ENCODE measurements at places on chromosomes 12 and 14.

- DNase-seq, result no peak
Observed at GRCh38 chr12:133156125-133156690, 25.1 kb upstream of the ZNF268 start.

DNA sequence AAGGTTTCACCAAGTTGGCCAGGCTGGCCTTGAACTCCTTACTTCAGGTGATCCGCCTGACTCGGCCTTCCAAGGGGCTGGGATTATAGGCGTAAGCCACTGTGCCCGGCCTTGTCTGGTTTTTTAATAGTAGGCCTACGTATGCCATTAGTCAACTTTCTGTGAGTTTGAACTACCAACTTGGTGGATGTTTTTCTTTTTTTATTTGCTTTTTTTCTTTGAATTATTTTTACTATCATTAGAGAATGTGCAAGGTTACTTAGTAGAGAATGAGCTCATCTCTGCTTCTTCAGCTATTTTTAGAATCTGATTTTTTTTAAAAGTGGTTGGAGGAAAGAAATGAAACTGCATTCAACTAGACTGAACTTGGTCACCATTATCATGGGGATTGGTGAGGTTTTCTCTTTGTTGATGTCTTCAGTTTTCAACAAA lies 51.4 kb downstream of the HMGA2 start:
- DNase-seq, result no peak

- DNase-seq, result no peak
Observed at GRCh38 chr12:105944628-105945027, 194.1 kb downstream of the NUAK1 start.

DNA sequence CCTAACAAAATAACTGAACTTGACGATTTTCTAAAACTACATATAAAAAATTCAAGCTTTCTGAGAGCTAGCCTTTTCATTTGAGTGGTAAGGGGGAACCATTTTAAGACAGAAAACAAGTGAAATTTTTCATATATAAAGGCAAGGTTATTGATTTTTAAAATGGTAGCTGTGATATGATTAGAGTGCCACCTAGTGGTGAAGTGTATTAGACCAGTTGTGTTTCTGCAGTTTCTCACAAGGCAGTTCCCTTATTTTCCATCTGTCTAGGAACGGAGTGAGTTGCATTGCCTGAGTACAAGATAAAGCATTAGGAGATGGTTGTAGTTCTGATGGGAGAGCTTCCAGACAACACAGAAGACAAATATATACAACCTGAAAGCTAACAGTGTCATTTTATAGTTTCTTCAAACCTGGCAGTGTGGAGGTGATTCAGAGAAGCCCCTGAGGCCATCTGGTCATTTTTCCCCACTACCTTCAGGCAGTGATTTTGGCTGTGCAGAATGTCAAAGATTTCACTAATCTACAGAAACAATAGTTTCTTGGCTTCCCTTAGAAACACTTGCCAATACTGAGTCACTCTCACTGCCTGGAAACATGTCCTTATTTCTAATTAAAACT lies 180.8 kb downstream of the C12orf50 start:
- DNase-seq, result no peak

GRCh38 chr12:127063339-127064072 lies 1203.5 kb upstream of the TMEM132C start:
- DNase-seq, result no peak

DNA sequence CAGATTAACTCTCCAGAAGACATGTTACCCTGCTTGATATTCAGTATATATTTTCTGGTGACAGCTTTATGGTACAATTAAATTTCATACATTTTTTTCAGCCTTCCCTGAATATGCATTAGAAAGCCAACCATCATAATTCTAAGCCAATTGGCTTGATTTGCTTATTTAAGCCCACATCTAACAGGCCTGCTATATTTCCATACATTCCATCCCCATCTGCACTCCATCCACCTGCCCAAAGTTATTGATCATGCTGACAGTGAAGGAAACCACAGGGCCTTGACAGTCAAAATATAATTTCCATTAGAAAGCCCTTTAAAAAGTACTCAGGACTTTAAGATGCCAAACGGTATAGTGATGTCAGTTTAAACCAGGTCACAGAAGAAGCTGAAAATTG lies 164.3 kb downstream of the GXYLT1 start:
- no peak for DNase-seq

DNA sequence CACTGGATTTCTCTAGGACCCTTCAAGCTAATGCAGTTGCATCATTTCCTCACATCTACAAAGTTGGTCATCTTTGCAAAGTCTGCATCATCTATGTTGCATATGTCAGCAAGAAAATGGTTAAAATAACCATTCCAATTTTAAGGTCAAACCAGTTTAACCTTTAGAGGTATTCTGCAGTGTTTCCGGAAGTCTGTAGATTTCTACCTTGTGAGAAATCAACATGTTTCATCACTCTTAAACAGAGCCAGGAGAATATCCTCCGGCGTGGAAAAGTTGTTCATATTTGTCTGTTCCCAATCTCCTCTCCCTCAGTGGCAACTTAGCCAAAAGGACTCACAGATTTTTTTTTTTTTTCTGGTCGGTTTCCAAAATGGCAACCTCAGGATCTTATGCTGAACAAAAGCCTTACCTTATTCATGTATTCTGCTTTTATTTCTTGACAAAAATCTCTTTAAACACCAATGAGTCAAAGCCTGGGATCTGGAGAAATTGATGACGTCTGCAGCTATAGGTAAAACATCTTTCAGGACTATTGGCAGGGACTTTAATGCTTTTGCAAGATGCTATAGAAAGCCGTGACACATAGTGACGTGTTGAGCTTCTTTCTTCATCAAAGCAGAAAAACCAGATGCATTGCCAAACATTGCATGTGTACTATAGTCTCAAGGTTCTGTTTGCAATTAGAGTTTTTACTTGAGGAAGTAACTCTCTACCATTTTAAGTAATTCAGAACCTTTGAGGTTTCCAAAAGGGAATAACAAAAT lies 16.0 kb upstream of the CDK17 start:
- no peak for DNase-seq
